Effector memory CD8-positive, alpha-beta T cell (primary cell): ENCODE measurements at places on chromosomes 3 and 15.

DNA sequence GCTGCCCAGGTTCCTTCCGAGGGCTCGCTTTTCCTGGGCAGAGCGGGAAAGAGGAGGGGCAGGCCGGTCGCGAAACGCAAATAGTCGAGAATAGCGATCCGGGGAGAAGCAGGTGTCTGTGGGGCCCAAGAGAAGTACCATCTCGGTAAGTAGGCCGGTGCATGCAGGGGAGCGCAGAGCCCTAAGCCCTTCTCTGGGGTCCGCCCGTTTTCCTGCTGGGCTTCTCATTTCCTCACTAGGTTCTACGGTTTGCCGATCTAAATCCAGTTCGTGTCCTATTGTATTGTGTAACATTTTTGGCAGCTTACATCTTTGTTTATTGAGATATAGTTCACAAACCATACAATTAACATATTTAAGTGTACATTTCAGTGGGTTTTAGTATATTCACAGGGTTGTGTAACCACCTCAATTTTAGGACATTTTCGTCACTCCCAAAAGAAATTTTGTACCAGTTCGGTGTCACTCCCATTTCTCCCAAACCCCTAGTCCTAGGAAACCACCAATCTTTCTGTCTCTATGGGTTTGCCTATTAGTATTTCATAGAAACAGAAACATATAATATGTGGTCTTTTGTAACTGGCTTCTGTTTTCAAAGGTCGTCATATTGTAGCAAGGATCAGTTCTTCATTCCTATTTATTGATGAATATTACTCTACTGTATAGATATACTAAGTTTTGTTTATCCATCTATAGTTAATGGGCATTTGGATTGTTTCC lies 6.8 kb upstream of the TRIM69 start:
- H3K27ac ChIP-seq: peak overlapping the region; percentile 99
- H3K36me3 ChIP-seq: peaks cover 36% of the 10 kb centered on the region
- DNase-seq: no peak

DNA sequence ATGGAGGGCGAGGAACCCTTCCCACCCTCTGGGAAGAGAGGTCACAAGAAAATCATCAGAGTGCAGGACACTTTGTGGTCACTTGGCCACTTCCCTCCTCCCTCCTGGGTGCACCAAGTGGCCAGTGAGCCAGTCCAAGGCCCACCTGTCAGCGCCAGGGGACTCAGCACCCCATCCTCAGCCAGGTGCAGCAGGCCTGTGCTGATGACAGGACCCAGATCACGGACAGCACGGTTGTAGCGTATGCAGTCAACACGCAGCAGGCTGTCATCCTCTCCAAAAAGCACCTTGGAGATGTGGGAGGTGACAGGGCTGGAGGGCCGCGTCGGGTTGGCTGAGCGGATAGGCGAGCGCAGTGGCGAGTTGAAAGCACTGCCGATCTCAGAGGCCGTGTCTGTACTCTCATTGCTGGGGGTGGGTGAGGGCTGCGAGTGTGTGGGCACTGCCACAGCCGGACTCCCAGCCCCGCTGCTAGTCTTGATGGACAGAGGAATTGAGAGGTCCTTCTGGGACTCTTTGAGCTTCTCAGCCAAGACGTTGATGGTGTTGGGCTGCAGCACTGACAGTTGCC lies 41.5 kb downstream of the SEMA3G start:
- H3K4me3 ChIP-seq: no peak overlapping the region
- no peaks in the 10 kb centered on the region for H3K27me3 ChIP-seq
- DNase-seq: no peak
- H3K27ac ChIP-seq: no peak overlapping the region
- H3K36me3 ChIP-seq: peaks cover 85% of the 10 kb centered on the region
- H3K4me1 ChIP-seq: peaks cover 12% of the 10 kb centered on the region

- no peak for DNase-seq
- no peaks in the 10 kb centered on the region for H3K27me3 ChIP-seq
- no peak overlapping the region for H3K27ac ChIP-seq
Measured at GRCh38 chr3:142228964-142229363, 3.6 kb upstream of the GK5 start.

- H3K36me3 ChIP-seq: peaks cover 3% of the 10 kb centered on the region
- H3K27me3 ChIP-seq: no peaks in the 10 kb centered on the region
- DNase-seq: no peak
- no peak overlapping the region for H3K27ac ChIP-seq
- H3K4me1 ChIP-seq: peaks cover 15% of the 10 kb centered on the region
Measured at GRCh38 chr15:64653757-64654156, 121.6 kb downstream of the RBPMS2 start.
